AG10803 (cell line): ENCODE measurements at places on chromosomes 7 and 10.
A peak's percentile ranks its signal among the peaks of the same experiment; 100 is the strongest.

DNA sequence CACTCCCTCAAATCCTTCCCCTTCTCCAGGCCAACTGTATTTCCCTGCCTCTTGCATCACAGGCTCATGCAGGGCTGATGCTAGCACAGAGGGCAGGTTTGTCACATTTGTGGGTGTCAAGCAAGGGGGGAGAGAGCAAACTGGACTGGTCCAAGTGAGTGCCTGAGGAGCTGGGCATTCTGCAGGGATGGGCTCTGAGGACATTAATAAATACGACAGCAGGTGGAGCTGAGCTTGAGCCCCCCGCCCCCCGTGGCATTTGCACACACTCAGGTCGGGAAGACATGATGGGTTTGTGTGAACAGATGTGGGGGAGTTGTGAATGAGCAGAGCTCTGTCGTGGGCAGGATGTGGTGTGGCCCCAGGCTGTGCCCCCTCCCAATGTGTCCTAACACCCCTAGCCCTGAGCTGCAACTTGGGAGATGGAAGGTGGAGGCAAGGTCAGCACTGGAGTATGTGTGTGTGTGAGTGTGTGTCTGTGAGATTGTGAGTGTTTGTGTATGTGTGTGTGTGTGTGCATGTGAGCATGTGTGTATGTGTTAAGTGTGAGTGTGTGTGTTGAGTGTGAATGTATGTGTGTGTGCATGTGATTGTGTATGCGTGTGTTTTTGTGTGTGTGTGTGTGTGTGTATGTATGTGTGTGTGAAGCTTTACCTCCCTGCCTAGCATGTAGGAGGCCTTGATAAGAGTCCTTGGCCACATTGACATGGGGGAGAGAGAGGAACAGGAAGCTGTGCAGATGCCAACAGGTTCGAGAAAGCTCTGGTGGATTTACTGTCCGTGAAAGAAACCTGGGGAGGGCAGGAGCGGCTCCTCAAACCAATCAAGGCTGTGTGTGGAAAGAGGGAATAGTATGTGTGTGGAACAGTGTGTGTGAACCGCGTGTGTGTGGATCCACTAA lies 9.1 kb downstream of the RASSF4 start:
- DNase-seq, result no peak

GRCh38 chr10:126777714-126778113 lies 107.2 kb upstream of the C10orf90 start:
- DNase-seq, result no peak

- DNase-seq, result peak; percentile 95
Measured at GRCh38 chr10:4246881-4247358, 461.9 kb upstream of the KLF6 start.

- peak; percentile 68 for DNase-seq
Measured at GRCh38 chr10:28291881-28292297, 11.0 kb downstream of the MPP7 start.

GRCh38 chr7:157474685-157475084 lies 137.9 kb downstream of the DNAJB6 start:
- DNase-seq, result no peak

DNA sequence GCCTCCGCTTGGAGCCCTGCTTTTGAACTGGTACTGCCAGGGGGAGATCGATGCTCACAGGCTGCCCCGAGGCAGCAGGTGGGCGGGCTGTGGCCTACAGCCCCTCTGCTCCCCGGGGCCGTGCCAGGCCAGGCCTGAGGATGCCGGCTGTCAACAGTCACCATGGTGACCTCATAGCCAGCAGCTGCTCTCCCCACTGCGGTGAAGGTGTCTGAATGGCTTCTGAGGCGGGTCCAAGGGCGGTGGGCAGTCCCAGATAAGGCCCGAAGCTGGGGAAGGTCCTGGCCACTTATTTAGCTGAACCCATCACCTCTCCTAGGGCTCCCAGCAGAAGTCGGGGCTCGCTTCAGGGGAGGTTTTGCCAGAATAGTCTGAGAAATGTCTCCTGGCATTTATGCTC lies 179.3 kb downstream of the ARHGAP12 start:
- DNase-seq, result no peak

- DNase-seq, result peak; percentile 82
Measured at GRCh38 chr7:42661312-42661711, 250.6 kb downstream of the C7orf25 start.

DNA sequence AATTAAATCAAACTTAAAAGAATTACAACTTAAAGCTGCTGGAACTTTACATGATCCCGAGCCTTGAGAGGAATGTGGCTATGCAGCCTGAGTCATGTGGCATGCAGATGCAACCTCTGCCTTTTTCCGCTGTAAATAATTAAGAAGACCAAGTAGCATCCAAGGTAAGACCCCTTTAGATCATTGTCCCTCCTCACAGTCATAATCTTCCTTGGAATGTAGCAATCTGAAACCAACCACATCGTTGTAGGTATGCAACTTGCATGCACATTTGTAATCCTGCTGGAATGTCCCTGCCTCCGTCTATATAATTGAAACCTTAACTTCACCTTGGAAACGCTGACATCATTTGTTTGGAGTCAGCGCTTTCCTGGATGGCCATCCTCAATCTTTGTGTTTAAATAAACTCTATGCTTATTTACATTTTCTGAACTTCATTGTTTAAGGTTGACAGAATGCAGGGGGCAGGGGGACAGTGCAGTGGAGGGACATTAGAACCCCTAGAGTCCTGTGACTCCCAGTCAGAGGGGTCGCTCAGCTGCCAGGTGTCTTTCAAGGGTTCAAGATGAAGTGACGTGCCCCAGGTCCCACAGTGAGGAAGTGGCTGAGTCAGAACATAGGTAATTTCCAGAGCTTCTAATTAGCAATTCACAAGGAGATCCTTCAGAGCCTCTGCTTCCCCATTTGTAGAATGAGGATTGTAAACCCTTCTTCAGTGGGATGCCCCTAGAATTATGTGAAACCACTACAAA lies 110.7 kb downstream of the RALA start:
- DNase-seq, result peak; percentile 93
